ENCODE measurements at places on chromosomes 16 and 17.

- DNase-seq, result no peak
Measured at GRCh38 chr17:19380481-19381301, 2.4 kb downstream of the MAPK7 start.

- DNase-seq, result no peak
Measured at GRCh38 chr17:77886387-77886728, 72.1 kb upstream of the TNRC6C start.

DNA sequence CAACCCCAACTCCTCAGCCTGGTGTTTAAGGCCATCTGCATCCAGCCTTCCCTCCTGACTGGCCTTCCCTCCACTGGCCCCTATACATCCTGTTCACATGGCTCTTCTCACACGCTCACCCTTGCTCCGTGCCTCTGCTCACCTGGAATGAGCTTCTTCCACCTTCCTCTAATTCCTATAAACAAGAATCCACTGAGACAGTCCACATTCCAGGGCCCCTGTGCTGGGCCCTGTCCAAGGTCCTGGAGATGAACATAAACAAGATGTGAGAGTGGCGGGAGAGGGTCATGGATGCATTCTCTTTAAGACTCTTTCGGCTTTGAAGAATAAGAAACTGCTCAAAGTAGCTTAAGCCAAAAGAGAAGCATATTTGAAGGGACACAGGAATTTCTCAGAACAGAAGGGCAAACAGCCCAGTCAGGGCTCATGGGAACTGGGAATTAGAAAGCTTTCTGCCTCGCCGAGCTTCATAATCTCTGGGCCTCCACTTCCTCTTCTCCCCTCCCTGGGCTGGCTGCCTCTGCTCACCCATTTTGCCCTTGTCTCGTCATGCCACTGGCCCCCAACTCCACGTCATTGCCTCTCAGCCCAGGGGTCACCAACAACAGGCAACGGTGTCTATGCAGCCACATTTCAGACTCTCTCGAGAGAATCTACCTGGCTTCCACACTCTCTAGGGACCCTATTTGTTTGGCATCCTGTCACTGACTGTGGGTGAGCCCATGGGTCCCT is 13.5 kb downstream of the SPPL2C start:
- DNase-seq, result no peak

DNA sequence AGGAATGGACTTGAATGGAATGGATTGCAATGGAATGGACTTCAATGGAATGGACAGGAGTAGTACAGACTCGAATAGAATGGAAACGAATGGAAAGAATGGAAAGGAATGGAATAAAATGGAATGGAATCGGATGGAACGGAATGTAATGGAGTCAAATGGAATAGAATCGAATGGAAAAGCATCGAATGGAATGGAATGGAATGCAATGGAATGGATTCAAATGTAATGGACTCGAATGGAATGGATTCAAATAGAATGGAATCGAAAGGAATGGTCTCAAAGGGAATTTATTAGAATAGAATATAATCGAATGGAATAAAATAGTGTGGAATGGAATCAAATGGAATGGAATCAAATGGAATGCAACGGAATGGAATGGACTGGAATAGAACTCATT is 484.9 kb upstream of the WSB1 start:
- no peak for DNase-seq
